ENCODE measurements at places on chromosomes 13 and 19.
A peak's percentile ranks its signal among the peaks of the same experiment; 100 is the strongest.

DNA sequence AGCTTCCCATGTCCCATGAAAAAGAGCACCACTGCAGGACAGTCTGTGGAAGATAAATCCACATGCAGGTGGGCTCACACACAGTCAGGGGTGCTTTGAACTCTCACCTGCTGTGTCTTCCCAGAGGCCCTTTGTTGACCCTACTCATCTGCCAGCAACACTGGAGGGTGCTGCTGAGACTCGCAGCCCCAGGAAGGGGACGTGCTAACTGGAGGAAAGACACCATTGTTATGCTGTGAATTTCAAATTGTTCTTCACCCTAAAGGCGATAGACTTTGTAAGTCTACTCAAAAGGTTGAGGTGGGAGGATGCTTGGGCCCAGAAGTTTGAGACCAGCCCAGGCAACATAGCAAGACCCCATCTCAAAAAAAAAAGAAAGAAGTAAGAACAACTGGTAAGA, 107.3 kb upstream of the SERP2 start:
- peaks cover 15% of the 10 kb centered on the region for H3K27me3 ChIP-seq
- H3K4me1 ChIP-seq, result peaks cover 8% of the 10 kb centered on the region
- H3K27ac ChIP-seq, result no peak overlapping the region
- H3K36me3 ChIP-seq, result no peaks in the 10 kb centered on the region

- no peaks in the 10 kb centered on the region for H3K27me3 ChIP-seq
- H3K4me3 ChIP-seq, result no peak overlapping the region
- DNase-seq, result no peak
- no peaks in the 10 kb centered on the region for H3K36me3 ChIP-seq
These were observed 818.4 kb downstream of the DIAPH3 start for GRCh38 chr13:59345311-59345710.

DNA sequence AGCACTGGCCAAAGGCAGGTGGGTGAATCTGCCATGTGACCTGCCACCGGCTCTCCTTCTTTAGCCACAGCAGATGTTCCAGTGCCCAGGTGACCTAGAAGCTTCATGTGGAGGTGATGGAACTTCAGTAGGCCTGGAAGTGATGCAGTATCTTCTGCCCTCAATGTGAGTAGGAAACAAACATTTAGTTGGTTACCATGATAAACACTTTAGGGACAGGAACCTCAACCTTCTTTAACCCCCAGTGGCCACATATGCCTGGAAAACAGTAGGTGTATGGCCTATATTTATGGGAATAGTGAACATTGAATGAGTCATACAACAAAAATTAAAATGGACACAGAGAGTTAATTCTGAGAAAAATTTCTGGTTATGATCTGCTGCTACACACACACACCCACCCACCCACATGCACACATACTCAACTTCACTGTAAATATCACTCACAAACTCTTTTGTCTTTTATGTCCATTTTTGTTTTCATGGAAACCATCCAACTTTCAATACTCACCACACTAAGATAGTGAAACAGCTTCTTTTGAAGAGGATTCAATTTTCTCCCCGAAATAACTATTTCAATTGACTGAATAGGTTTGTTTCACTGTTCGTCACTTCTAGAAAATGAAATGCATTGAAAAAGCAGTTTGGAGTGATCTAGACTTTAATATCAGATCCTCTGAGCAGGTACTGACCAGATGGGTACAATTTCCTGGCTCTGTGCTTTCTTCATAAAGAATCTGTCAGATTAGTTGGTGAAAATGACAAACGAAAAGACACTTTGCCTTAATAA, 97.3 kb downstream of the STARD13 start:
- DNase-seq, result no peak
- peaks cover 52% of the 10 kb centered on the region for H3K4me1 ChIP-seq
- H3K36me3 ChIP-seq, result peaks cover 14% of the 10 kb centered on the region
- H3K27ac ChIP-seq, result peak overlapping the region; percentile 99
- peak overlapping the region; percentile 34 for H3K4me3 ChIP-seq

DNA sequence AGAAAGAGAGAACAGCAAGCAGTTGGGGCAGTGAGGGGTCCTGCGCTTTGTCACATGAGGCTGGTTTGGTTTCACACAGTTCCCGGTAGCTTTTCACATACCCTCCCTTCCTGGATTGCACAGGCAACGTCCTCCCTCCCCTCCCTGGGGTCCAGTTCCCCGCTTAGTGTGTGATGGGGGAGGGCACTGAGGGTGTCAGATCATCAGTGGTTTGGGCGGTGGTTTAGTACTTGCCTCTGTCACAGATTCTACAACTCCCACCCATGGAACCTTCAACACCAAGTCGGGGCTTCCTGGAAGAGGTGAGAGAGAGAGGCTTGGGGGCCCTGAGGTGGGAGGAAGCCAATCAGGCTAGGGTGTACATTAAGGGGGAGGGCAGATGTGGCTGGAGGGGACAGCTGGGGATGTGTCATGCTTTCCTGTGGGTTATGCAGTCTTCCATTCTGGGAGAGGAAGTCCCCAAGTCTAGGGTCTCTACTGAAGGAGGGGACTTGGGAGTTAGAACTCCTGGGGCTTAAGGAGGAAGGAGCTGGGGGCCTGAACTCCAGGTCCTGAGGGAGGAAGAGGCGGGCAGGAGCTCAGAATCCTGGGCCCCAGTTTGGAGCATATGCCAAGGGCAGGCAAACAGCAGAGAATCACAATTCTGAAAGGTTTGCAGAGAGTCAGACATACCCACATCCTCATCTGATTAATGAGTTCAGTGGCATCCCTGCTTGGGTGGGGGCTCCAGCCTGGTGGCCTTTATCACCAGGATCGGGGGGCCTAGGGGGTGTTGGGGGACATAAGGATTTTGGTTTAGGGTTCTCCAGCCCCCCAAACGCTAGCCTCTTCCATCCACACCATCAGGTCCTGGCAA, at the start of gene NKG7:
NKG7 (minus strand) TSS at position 6 of the 856 bp plus-strand sequence. CDS start 119 bp downstream, outside the sequence.
- peak within 1 kb of the TSS; percentile 87 for H3K27ac ChIP-seq

DNA sequence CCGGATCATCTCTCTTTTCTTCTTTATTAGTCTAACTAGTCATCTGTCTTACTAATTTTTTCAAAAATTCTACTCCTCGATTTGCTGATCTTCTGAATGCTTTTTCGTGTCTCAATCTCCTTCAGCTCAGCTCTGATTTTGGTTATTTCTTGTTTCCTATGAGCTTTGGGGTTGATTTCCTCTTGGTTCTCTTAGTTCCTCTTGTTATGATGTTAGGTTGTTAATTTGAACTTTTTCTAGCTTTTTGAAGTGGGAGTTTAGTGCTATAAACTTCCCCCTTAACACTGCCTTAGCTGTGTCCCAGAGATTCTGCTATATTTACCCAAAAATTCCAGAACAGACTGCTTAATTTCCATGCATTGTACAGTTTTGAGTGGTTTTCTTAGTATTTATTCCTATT, 3.4 kb downstream of the FCAR start:
- H3K36me3 ChIP-seq, result no peaks in the 10 kb centered on the region
- no peak for DNase-seq
- H3K4me3 ChIP-seq, result no peak overlapping the region
- H3K27ac ChIP-seq, result no peak overlapping the region
- H3K4me1 ChIP-seq, result peaks cover 6% of the 10 kb centered on the region

All from activated T-helper 1 cell treated with anti-CD3 and anti-CD28 coated beads, Interleukin-12 subunit alpha, Interleukin-12 subunit beta, Interleukin-2, Interleukin-4 antibody, amounts not matched to agents 30 ng/mL and 10 ng/mL and 1 ng/mL, durations not matched to agents 14 hours and 24 hours and 36 hours (primary cell).